ENCODE measurements at places on chromosomes 2 and 18.

GRCh38 chr2:156005999-156006712 is 326.4 kb downstream of the NR4A2 start:
- no peak for DNase-seq

- no peak for DNase-seq
Measured at GRCh38 chr18:49638891-49639557, 77.2 kb downstream of the LIPG start.

DNA sequence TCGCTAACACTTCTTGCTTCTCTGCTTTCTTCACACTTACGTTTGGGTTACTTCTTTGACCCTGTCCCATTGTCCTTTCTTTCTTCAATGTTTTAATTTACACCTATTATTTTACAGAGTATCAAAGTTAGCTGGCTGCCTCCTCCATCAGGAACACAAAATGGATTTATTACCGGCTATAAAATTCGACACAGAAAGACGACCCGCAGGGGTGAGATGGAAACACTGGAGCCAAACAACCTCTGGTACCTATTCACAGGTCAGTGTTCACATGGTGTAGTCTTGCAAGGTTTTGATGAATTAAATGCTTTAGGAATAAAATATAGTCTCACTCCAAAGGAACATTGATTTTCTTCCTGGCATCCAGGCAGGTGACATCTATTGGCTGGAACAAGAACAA is 919.0 kb downstream of the MBD2 start:
- DNase-seq = no peak

DNA sequence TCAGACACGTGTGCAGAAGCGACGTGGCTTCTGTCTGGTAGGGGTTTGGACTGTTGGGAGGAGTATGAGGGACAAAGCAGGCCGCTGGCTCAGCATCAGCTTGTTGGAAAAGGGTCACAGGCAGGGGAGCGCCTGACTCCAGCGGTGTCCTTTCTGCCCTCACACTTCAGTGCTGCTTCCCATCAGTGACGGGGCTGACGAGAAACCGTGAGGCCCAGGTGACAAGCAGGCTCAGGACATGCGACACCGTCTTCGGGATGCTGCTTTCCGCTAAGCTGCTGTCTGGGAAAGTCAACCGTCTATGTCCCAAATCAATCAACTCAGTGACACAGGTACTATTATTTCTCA is 90.5 kb downstream of the USP40 start:
- no peak for DNase-seq

- no peak for DNase-seq
Measured at GRCh38 chr18:67302043-67302442, 214.5 kb downstream of the DSEL start.

- DNase-seq = no peak
Measured at GRCh38 chr2:128789221-128789620, 470.6 kb upstream of the HS6ST1 start.

DNA sequence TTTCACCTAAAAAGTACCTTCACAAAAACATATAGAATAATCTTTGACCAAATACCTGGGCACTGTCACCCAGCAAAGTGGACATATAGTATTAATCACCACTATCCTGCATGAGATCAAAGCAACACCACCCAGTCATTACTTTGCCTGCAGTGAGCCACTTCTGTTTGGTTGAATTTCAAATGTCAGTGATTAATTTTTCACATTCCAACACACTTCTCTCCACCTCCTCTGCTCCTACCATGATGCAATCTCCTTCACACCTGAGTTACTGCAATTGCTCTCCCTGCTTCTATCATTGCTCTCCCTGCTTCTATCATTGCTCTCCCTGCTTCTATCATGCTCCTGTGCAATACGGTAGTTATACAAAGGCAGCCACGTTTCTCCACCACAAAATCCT is 106.1 kb upstream of the NETO1 start:
- DNase-seq = no peak
